Renal cortex interstitium (tissue), 15 donors: ENCODE measurements at places on chromosomes 2 and 18. TPM values are rescaled to one million over a fixed set of nuclear protein-coding genes. Genes with fewer than 3 reads are reported as not detected.

The FAM117B gene
- polyA plus RNA-seq, result 29.4 TPM

The WNT10A gene
- polyA plus RNA-seq, result 0.75 TPM

The KCNJ13 gene
- polyA plus RNA-seq, result 2.8 TPM

The KCNG2 gene
- polyA plus RNA-seq, result 0.48 TPM

The TTR gene
- 0.24 TPM for polyA plus RNA-seq

The INPP5D gene
- polyA plus RNA-seq, result 10.8 TPM

The LBH gene
- 93.1 TPM for polyA plus RNA-seq

The ZNF513 gene
- 22.5 TPM for polyA plus RNA-seq

The CNTNAP5 gene
- polyA plus RNA-seq, result 0.03 TPM

The RSAD2 gene
- polyA plus RNA-seq, result 4.3 TPM

The SMCHD1 gene
- polyA plus RNA-seq, result 77.0 TPM

The GPATCH11 gene
- polyA plus RNA-seq, result 10.5 TPM

The ALLC gene
- polyA plus RNA-seq, result not detected

The RMC1 gene
- polyA plus RNA-seq, result 23.7 TPM

The MGAT4A gene
- polyA plus RNA-seq, result 24.7 TPM

The CPS1 gene
- 3.8 TPM for polyA plus RNA-seq

The IFIH1 gene
- 7.6 TPM for polyA plus RNA-seq

The EML6 gene
- polyA plus RNA-seq, result 13.9 TPM

The BMP10 gene
- not detected for polyA plus RNA-seq

The CDH7 gene
- polyA plus RNA-seq, result 13.9 TPM

The CHRNG gene
- polyA plus RNA-seq, result 1.6 TPM

The NT5DC4 gene
- polyA plus RNA-seq, result 0.37 TPM

The LIMS2 gene
- 22.1 TPM for polyA plus RNA-seq

The LIMS4 gene
- 1.0 TPM for polyA plus RNA-seq

The LRP1B gene
- 1.1 TPM for polyA plus RNA-seq

The SULT1C4 gene
- 48.5 TPM for polyA plus RNA-seq

The ALK gene
- 0.60 TPM for polyA plus RNA-seq

The ANKRD30B gene
- polyA plus RNA-seq, result 0.14 TPM

The SOWAHC gene
- polyA plus RNA-seq, result 19.1 TPM

The LHCGR gene
- 0.40 TPM for polyA plus RNA-seq

The OR6B2 gene
- not detected for polyA plus RNA-seq

The ST8SIA3 gene
- polyA plus RNA-seq, result not detected

The PLEK gene
- 7.7 TPM for polyA plus RNA-seq

The MALL gene
- polyA plus RNA-seq, result 13.4 TPM
